H9 (cell line): ENCODE measurements at places on chromosomes 5 and 9. TPM values are rescaled to one million over a fixed set of nuclear protein-coding genes. Genes with fewer than 3 reads are reported as not detected.

SPINK13 gene
- total RNA-seq = not detected in 2 replicates

PCDHGA11 gene
- 2.6 and 2.7 TPM in 2 replicates for total RNA-seq

FOXD4L6 gene
- total RNA-seq = 0.13 TPM in 1 of 2 replicates, not detected in the other

CRB2 gene
- 2.9 and 3.6 TPM in 2 replicates for total RNA-seq

DNA sequence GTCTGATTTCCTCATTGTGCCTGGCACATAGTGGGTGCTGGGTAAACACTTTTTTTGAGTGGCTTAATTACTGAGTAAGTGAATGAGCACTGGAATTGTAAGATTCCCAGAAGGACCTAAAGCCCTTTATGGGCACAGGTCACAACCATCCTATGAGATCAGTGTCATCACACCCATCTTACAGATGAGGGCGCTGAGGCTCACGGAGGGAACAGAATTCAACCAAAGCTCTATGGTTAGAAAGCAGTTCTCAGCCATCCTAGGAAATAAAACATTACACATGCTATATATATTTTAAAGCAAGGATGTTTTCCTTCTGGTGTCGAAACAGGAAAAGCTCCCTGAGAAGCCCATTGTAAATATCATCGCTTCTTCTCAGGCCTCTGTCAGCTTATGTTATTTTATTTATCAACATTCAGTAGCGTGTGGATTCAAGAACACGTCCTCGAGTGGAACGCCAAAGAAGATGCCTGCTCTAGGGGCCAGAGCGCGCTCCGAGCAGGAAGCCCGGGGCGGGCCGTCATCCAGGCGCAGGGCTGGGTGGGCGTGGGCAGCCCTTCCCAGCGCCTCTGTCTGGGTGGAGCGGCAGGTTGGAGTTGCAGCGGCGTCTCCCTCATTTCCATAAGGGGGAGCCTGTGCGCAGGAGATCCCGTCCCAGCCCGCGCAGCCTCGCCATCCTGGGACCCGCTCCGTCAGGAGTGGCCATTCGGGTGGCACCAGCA, 155.8 kb upstream of the SMIM23 start:
- peak; percentile 81 for DNase-seq

DNA sequence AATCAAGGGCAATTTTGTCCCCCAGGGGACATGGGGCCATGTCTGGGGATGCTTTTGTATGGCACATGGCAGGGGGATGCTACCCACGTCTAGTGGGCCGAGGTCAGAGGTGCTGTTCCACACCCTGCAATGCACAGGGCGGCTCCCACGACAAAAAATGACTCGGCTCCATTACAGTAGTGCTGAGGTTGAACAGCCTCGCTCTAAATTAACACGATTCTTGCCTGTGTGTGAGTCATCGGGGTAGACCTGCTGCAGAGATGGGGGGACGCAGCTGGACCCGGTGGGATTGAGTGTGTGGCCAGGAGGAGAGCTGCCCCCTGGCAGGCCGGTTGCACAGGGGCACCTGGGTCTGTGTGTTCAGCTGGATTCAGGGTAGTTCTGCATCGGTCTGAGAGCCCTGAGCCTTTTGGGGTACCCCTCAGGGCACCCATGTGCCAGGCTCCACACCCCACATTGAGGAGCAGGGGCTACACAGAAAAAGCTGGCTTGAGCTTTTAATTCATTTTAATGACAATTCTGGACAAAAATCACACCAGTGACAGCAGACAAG, 20.0 kb upstream of the COL5A1 start:
- DNase-seq = peak; percentile 5

GRCh38 chr5:74034733-74035132, 408.7 kb downstream of the ARHGEF28 start:
- no peak for DNase-seq
